ENCODE measurements at places on chromosomes 5 and 9.

DNA sequence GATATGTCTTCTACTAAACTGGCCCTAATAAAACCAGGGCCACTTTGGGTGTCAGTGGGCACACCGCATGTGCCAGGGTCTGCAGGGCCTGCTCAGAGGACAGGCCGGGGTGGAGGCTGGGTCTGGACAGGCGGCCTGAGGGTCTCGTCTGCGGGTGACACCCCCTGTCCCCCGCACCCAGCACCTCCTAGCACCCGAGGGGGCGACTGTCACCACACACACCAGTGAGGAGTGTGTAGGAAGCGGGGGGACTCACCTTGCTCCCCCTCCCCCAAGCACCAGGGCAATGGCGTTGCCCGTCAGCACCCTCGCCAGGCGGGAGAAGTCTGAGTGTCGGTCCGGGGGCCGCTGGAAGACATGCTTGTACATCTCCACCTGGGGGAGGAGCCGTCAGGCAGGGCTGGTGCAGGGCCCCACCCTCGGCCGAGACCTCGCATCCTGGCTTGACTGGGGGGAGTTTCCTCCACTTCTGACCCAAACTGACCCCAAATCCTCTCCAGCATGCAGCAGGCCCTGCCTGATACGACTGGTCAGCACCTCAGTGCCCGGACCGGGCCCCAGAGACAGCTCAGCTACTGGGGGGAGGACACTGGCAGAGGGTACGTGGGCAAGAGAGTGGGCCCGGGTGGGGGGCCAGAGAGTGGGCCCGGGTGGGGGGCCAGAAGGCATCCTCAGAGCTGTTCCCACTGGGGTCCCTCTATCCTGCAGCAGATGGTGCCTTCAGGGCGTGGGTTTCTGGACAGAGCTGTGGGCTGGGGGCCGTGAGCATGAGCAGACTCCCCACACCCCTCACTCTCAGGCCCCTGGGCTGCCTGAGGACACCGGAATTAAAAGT is 18.9 kb upstream of the NSMF start:
- DNase-seq: no peak

DNA sequence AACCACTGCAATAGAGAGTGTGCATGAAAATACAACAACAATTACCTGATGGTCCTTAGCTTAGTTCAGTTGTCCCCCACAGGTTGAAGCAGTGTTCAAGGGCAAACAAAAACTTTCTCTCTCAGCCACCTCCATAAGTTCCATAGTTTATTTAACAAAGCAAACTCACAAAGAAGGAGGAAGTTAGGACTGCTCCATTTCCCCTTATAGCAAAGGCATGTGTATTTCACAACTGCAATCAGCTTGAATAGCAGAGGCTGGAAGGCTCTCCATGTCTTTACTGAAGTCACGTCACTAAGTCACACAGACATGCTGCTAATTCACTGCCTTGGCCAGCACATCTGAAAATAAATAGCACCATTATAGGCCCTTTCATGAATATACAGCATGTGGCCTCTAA is 43.3 kb downstream of the DOCK8 start:
- no peak for DNase-seq

- DNase-seq: no peak
Measured at GRCh38 chr9:19049917-19050636, 850 bp downstream of the RRAGA start.

DNA sequence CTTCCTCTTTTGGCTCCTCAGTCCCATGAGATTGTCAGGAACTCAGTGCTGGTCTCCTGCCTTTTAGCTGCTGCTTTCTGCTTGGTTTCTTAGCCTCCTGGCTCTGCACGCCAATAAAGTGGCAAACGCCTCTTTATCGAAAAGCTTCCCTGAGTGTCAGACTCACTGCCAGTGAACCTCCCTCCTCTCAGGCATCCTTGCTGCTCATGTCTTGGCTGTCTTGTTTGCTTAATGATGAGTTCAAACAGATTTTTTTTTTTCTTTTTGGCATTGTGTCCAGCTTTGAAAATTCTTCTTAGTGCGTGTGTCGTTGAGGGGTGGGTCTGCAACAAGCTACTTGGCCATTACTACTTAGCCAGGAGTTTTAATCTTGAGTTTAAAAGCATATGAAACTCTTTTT is 14.9 kb downstream of the RASGRF2 start:
- DNase-seq: no peak

DNA sequence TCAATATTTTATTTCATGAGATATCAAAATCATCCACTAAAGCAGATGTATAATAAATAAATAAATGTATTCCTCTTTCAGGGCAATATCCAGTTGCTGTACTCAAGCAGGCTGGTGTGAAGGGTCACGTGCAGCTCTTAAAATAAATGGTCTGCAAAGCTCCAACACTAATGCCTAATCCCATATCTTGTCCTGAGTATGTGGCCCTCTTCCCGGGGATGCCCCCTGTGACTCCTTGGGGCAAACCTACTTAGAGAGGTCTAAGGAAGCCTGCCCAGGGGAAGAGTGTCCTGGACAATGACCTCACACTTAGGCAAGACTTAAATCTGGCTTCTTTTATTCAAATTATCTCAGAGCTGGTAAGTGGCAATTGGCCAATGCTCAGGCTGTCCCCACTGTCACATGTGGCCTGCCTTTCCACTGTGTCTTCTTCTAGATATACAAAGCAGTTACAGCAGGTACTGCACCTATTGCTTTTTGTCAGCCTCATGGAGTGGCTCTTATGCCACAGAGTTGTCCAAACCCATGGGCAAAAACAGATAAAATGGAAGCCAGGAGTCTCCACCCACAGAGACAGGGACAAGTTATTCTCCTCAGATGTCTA is 55.3 kb downstream of the SEMA5A start:
- no peak for DNase-seq

DNA sequence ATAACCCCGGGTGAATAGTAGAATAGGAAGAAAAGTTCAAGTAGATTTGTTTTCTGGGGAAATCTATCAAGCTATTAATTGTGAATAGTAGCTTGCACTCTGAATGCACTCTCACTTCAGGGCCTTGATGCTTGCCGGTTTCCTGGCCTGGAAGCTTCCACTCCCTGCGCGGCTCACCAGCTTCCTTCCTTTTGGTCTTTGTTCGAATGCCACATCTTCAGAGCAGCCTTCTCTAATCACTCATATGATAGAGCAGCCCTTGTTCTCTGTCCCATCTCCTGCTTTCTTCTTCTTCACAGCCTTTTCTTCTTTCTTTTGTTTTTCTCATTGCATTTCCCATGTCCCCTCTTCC is 146.7 kb downstream of the MAST4 start:
- no peak for DNase-seq

- DNase-seq: no peak
Measured at GRCh38 chr9:33868440-33868973, 51.5 kb downstream of the UBE2R2 start.

DNA sequence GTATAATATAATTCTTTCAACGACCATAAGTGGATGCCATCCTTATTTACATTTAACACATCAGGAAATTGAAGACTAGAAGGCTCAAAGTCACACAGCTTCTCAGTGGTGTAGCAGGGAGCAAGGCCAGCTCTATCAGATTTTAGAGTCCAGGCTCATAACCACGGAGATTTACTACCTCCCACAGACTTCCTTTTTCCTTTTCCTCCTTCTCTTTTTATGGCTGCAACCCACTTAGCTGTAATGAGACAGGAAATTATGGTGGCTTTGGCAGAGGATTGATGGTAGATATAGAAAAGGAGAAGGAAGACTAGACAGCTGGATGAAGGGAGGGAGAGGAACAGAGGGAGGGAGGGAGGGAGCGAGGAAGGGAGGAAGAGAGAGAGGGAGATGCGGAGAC is 47.4 kb downstream of the SPEF2 start:
- no peak for DNase-seq

DNA sequence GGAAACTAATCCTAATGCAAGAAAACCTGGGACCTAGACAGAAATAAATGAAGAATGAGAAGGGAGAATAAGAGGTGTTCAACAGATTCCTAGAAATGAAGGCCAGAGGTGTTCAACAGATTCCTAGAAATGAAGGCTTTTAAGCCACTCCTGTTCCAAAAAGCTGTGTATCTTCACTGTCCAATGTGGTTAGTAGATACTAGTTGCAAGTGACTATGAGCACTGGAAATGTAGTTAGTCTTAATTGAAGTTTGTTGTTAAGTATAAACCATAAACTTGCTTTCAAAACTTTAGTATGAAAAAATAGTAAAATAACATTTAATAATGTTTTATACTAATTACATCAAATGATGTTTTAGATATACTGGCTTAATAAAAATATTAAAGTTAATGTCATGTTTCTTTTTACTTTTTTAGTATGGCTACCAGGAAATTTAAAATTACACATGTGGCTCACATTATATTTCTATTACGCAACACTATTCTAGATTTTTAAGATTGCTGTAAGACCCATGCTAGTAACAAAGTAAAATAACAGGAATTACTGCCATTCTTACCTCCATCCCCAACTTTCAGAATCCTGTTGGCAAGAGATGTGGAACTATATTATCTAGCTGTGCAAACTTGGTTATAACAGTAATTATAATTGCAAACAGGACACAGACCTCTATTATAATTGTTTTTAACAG is 57.5 kb downstream of the RICTOR start:
- no peak for DNase-seq

DNA sequence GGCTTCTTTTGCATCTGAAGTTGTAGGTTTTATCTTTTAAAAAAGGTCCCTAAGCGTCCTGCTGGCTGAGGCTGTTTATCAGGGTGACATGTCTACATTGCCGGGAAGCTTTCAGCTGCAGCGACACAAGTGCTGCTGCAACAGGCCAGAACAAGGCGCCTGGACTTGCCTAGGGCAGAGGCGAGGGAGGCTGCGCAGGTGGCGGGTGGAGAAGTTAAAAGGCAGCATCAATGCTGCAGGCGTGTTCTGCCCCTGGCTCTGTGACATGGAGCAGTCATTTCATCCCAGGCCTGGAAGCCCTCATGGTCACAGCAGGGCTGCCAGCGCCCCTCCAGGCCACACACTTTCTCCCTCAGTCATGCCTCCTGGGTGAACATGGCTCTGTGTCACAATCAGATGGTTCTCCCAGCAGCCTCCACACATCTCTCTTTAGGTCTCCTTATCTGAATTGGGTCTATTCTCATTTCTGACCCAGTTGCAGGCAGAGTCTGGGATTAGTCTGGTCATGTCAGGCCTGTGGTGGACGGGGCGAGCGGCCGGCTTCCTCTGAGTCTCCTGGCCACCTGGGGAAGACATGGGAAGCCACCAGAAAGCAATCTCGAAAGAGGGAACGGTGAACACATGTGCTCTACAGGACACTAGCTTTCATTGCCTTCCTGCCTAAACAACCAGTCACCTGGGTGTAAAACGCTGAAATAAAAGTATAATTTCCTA is 41.3 kb downstream of the IRX2 start:
- DNase-seq: no peak

- no peak for DNase-seq
Measured at GRCh38 chr5:89728750-89729149, 680.8 kb downstream of the CETN3 start.

DNA sequence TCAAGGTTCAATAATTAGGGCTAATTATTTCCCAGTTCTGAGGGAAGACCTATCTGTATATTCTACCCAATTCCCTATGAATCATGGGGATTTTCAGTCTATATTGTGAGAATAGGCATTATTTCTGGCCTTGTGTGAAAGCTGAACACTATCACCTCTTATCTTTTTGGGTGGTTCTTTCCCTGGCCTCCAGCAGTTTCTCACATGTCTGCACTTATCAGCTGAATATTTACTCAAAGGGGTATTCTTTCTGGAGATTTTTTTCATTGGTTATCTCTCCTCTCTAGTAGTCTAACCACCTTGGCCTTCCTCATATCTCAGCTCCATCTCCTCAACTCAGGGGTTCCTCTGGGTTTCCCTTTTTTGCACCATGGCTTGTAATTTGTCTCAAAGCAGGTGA is 64.9 kb upstream of the LIFR start:
- DNase-seq: no peak

DNA sequence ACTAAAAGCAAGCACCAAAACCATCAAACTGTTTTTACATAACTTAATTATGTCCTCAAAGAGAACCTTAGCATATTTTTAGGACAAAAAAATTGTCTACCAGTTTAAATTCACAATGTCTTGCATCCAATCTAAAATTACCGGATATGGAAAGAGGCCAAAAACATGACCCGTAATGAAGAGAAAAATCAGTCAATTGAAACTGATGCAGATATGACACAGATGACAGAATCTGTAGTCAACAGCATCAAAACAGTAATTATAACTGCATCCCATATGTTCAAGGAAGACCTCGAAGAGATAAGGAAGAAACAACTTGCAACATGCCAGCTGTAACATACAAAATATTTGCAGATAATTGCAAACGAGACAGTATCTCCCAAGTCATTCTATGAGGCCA is 473.2 kb downstream of the SEMA5A start:
- no peak for DNase-seq

DNA sequence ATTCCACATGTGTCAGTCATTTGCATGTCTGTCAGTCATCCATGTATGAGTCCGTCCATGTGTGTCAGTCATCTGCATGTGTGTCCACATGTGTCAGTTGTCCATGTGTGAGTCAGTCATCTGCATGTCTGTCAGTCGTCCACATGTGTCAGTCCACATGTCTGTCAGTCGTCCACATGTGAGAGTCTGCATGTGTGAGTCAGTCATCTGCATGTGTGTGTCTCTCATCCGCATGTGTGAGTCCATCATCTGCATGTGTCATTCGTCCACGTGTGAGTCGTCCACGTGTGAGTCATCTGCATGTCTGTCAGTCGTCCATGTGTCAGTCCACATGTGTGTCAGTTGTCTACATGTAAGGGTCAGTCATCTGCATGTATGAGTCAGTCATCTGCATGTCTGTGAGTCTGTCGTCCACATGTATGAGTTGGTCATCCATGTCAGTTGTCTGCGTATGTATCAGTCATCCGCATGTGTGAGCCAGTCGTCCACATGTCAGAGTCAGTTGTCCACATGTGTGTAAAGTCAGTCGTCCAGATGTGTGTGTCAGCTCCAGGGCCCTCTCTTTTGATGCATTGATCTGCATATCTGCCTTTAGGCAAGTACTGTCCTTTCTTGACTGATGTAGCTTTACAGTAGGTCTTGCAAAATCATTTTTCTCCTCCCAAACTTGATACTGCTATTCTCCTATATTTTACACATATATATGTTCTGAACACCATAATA is 72.5 kb upstream of the CACNA1B start:
- DNase-seq: no peak

DNA sequence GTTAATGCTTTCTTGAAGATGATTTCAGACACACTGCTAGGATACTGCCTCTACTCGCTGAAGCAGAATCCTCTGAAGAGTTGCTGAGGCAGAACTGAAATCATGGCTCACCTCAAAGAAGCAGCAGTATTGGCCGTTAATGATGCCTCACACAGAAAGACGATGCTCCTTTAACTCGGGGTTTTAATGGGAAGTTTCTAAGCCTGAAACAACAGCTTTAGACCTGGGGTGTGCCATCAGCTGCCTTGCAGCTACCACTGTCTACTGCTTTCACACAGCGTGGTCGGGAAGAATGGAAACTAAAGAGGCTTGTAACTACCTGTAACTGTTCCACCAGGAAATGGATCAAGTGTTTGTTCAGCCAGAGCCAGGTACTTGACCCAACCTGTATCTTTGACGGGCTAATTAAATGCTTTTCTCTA is at the start of gene CTXN3:
Gene CTXN3, plus strand, starts transcription at position 65 of the 422 bp plus-strand sequence. CDS start 8,440 bp downstream, outside the sequence.
- DNase-seq: no peak

GRCh38 chr9:130263601-130264413 is 1.8 kb upstream of the HMCN2 start:
- no peak for DNase-seq
